Fibroblast of gingiva (primary cell): ENCODE measurements at places on chromosomes 13 and 19.
A peak's percentile ranks its signal among the peaks of the same experiment; 100 is the strongest.

DNA sequence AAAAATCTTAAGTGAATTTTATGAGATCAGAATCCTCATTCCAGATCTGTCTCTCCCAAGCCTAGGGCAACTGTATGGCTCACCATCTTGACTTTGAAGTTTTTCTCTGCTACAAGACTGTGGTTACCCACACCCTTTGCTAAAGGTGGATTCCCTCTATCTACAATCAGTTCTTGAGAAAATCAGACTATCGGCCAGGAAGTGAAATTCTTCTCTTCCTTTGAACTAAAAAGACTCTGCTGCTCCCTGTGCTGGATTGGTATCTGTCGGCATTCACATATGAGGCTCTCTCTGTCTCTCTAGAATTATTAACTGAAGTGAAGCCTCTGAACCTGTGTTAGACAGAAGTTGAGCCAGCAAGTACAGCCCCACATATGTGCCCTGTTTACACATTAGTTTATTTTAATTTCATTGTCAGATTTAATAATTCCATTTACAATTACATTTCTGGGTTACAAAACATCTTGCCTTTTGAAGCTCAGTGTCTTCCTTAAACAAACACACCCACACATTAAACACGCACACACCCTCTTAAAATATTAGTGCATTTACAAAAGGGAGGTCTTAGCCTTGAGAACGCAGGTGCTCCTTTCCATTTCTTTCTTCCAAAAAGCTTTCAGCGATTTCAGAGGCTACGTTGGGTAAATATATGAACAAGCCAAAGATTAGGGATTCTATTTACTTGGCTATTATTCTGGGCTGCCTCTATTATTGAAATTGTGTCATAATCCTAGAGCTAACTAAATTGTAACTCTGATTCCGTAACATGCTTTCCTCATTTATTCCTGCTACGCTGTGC is 145.7 kb downstream of the MIPEP start:
- DNase-seq = no peak

- DNase-seq = peak; percentile 80
These were observed 37.6 kb downstream of the KCTD12 start for GRCh38 chr13:76848596-76848995.

DNA sequence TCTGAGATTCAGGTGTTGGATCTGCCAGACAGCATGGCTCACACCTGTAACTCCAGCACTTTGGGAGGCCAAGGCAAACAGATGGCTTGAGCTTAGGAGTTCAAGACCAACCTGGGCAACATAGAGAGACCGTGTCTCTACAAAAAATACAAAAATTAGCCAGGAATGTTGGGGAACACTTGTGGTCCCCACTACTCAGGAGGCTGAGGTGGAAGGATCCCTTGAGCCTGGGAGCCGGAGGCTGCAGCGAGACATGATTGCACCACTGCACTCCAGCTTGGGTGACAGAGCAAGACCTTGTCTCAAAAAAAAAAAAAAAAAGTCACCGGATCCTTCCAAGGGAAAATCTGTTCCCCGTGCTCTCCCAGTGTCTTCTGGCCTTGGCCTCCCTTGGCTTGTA is 109.2 kb downstream of the IRS2 start:
- DNase-seq = no peak

DNA sequence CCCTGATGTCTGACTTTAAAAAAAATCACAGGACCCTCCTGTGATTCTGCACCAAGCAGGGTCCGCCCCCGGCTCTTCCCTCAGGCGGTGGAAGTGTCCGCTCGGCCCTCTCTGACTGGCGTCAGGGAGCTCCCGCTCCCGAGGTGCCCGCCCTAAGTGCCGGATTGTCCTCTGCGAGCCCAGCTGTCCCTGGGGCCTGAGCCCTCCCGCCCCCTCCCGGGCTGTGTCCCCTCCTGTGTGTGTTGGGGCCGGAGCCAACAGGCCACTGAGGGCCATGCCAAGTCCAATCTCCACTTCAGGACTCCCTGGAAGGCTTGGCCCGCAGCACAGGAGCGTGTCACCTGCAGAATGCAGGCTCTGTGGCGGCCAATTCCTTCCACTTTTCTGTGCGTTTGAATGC is 25.4 kb downstream of the MAP2K2 start:
- no peak for DNase-seq

- no peak for DNase-seq
These were observed 6.1 kb downstream of the TPRX1 start for GRCh38 chr19:47797996-47798903.
